ENCODE measurements at places on chromosomes 7 and 10.

DNA sequence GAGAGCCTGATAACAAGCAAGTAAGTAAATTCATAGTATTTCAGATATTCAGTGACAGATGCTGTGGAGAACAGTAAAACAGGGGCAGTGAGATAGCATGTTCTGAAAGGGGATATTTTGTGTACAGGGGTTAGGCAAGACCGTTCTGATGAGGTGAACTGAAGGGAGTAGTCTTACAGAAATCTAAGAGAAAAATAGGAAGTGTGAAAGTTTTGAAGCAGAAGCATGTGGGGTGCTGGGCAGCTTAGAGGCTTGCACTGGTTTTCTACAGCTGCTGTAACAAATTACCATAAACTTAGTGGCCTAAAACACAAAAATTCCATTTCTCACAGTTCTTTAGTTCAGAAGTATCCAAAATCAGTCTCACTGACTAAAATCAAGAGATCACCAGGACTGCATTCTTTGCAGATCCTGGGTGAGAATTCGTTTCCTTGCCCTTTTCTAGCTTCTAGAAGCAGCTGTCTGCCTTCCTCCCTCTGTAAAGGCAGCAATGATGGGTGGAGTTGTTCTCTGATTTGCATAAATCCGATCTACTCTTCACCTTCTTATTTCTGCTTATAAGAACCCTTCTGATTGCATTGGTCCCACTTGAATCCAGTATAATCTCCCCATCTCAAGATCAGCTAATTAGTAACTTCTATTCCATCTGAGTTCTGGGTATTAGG lies 7.5 kb upstream of the KLF14 start:
- DNase-seq: no peak

- no peak for DNase-seq
Observed at GRCh38 chr10:131880016-131880590, 20.7 kb upstream of the PPP2R2D start.

GRCh38 chr7:74101061-74101681 lies 17.6 kb downstream of the LIMK1 start:
- DNase-seq: no peak

DNA sequence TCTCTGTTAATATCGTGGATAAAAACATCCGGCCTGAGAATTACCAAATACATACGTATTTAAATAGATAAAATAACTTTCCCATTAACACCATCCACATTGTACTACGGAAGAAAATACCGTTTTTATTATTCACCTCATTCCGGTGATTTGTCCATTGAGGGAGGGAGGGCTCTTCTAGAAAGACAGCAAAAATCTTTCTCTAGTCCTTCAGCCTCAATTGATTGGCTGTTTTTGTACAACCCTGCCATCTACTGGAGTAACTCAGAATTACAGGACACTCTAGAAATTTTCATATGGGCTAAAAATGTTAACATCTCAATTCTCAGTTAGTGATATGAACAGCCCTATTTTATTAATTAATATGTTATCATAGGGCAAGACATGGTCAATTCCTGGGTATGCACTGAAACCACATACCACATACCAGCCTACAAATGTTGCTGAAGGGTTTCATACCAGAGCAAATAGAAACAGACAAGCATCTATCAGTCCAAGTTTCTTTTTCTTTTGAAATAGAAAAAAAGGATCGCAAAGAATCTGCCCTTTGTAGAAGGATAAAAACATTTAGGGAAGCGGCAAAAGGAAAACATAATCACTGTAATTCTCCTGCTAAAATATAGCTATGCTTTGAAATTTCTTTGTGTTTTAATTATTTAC lies 55.8 kb upstream of the CDCA7L start:
- no peak for DNase-seq

DNA sequence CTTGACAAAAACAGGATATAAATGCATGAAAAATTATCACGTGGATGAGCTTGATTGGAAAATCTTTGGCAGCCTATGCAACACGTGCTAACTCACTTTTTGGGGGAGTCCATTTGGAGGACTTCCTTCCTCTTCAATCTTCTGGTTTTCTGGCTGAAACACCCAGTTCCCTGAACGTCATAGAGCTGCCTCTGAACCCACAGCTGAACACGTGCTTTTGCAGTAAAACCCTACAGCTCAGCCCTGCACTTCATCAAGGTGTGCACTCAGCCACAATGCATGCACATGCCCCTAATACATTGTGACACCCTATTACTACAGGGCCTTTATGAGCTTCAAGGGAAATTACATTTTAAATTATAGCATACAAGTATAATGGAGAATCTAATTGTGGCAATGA lies 808.7 kb upstream of the AUTS2 start:
- DNase-seq: no peak

- DNase-seq: no peak
Observed at GRCh38 chr10:123556049-123556448, 110.1 kb upstream of the GPR26 start.

GRCh38 chr7:25391295-25391861 lies 163.1 kb upstream of the NPVF start:
- DNase-seq: no peak

DNA sequence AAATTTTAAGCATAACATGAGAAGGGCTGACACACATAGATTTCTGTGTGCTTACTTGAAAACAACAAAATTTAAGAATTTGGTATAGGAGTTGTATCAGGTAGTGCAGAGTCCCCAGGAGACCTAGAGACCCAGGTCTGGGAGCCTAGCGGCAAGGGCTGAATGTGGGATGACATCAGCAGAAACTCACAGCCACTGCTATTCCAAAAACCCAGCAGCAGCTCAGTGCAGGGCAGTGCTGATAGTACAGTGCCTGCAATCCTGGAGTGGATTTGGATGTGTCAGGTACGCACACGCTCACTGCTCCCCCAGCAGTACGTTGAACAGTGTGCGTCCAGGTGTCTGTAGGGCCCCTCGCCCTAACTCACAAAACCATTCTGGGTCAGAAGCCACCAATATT lies 87.1 kb downstream of the EGFR start:
- no peak for DNase-seq

DNA sequence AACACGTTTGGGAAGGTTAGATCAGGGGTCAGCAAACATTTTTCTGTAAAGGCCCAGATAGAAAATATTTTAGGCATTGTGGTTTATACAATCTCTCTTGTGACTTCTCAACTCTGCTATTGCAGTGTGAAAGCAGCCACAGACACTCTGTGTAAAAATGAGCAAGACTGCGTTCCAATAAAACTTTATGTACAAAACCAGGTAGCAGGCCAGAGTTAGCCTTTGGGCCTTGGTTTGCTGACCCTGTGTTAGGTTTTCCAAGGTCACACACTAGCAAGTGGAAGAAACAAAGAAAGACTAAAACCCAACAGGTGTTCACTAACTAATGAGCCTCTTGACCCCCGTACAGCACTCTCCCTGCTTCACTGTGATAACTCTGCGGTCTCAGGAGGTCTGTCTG lies 14.9 kb upstream of the PAXIP1 start:
- no peak for DNase-seq

GRCh38 chr7:15403315-15403714 lies 158.5 kb downstream of the AGMO start:
- no peak for DNase-seq

- DNase-seq: no peak
Observed at GRCh38 chr10:91665842-91666241, 33.0 kb upstream of the PPP1R3C start.

GRCh38 chr10:43824934-43825333 lies 176.3 kb upstream of the ZNF32 start:
- no peak for DNase-seq

GRCh38 chr7:38907766-38908165 lies 1.2 kb downstream of the VPS41 start:
- DNase-seq: no peak

DNA sequence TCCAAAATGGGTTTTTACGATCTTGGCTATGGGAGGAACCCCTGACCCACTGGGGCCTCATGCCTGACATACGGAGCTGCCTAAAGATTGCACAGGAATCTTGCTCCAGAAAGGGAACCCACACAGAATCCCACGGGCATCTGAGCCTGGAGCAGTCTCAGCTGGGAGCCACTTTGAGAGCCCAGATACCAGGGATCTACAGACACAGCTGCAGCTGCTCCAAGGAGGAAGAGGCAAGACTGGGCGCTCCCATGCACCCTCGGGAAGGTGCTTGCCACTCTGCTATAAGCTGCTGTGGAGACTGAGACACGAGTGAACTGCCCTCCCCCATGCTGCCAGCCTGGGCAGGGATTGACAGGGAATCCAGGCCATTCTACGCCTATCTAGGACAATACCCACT lies 202.5 kb downstream of the REEP3 start:
- DNase-seq: no peak

DNA sequence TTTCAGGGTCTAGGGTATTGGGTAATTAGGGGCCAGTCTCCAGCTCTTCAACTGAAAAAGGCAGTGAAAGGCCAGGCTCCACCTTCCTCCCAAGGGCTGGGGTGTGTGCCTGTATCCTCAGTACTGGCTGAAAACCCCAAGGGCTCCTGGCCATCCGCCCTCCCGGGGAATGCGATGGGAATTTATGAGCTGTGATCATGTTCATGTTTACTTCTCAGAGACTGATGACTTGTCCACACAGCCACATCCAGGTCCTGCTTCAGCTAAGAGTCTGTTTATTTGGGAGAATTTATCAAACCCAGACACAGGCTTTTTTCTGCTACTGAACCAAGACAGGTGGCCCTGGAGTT lies 91.7 kb downstream of the CCDC3 start:
- no peak for DNase-seq

DNA sequence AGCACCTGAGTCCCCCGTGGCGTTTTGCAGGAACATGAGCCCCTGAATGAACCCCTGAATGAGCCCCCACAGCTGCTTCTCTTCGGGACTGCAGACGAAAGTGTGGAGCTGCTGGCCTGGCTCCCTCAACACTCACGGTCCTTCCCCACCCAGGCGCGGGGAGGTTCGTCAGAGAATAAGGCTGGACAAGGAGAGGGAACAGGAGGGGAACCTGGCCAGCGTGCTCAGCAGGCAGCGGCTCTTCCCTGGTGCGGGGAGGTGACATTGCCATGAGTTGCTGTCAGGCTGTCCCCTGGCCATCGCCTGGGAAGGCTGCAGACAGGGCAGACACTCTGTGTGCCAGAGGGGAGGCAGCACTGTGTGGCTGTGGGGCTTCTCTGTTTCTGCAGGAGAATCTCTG lies 80.9 kb upstream of the SHH start:
- DNase-seq: no peak

DNA sequence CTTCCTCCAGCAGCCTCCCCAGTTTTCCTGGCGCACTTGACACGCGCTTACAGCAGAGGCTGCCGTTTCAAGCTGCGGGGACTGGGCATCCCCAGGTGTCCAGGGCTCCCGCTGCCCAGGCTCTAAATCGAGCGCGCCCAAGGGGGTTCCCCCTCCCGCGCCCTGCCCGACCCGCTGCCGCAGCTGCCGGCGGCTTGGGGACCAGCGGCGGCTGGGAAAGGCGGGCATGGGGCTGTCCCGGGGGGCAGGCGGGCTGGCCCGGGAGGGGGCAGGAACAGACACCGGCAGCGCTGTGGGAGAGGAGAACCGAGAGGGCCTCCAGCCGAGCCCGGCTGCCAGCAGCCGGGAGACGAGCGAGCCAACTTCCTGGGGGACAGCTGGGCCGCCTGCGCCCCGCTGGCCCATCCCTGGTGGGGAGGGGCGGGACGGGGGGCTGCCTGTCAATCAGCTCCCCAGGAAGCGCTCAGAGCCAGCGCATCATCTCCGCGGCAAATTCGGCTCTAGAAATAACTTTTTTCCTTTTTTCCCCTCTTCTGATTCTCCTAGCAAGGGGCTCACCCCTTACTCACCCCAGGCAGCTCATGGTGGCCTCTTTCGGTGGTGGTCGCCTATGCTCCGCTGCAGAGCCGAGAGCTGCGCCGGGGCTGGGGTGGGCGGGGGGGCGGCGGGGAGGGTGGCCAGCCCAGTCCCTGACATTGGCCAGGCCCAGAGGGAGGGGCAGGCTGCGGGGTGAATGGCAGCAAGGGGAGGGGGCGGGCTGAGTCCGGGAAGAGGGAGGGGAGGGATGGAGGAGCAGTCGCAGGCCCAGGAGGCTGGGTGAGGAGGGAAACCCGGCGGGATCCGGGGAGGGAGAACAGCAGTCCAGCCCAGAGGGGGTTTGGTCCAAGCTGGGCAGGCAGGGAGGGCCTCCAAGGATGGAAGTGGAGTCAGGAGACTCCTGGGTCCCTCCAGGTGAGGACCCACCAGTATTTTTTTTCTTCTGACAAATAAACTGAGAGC lies 14.7 kb downstream of the GRID2IP start:
- no peak for DNase-seq

DNA sequence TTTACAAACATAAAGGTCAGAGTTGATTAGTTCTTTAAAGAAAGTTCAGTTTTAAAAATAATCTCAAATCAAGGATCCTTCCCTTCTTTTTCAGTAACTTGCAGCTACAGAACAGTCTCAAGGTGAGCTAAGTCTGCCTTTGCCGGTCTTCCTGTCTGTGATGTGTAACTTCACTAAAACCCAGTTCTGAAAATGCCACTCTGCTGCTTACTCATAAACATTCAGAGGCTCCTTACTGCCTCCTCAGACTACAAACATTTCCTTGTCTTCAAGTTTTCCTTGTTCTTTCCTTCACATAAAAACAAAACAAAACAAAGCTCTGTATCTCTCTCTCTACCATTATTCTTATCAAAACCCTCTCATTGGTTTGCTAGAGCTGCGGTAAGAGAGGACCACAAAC lies 128.7 kb downstream of the ETV1 start:
- no peak for DNase-seq

GRCh38 chr7:149764481-149765398 lies 8.6 kb downstream of the ZNF467 start:
- no peak for DNase-seq

DNA sequence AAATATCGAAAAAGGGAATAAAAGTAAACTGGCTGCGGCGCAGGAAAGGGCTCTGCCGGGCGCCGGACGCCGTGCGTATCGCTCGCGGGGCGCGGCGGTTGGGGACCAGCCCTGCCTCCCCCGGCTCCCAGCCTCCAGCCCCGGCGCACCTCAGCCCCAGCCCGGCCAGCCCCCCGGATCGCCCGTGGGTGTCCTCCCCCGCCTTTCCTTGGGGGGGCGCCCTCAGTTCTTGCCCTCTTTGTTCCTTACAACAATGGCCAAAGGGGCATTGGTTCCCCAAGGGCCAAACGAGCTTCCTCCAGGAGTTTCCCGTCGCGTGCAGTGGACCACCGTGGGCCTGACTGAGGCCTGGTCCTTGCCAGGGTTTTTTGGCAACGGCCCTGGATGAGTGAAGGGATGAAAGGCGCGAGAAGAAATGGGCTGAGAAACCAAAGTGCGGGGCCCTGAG lies 1.2 kb downstream of the MACROH2A2 start:
- DNase-seq: no peak

DNA sequence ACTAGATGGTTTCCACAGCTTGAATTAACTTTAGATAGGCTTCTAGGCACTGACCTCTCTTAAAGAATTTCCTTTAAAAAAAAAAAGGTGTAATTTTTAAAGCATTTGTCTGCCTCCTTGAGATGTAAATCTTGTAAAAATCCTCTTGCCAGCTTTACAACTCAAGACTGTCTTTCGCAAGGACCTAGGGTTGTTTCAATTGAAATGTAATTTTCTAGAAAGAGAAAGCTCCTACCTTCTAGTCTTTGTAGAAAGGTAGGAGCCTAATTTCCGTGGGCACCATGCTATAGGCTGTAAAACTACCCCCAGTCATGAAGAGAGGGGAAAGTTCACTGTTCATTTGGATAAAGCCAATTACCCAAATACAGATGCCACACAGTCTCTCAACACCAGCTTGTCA lies 228.8 kb upstream of the TMEM229A start:
- DNase-seq: no peak
